ENCODE measurements at places on chromosomes 1 and 21.
A peak's percentile ranks its signal among the peaks of the same experiment; 100 is the strongest.

GRCh38 chr1:227303662-227304061, 14.6 kb downstream of the CDC42BPA start:
- no peak for DNase-seq

GRCh38 chr1:195958131-195958530, 650.1 kb downstream of the KCNT2 start:
- no peak for DNase-seq

DNA sequence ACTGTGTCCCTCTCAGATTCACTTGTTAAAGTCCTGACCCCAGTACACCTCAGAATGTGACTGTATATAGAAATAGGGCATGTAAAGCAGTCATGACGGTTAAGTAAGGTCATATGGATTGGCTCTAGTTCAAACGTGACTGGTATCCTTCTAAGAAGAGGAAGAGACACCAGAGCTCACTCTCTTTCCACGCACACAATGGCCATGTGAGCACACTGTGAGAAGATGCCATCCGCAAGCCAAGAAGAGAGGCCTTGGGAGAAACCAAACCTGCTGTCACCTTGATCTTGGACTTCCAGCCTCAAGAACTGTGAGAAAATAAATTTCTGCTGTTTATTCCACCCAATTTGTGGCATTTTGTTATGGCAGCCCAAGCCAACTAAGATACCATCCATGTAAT, 56.8 kb upstream of the IRF2BP2 start:
- peak; percentile 77 for DNase-seq

DNA sequence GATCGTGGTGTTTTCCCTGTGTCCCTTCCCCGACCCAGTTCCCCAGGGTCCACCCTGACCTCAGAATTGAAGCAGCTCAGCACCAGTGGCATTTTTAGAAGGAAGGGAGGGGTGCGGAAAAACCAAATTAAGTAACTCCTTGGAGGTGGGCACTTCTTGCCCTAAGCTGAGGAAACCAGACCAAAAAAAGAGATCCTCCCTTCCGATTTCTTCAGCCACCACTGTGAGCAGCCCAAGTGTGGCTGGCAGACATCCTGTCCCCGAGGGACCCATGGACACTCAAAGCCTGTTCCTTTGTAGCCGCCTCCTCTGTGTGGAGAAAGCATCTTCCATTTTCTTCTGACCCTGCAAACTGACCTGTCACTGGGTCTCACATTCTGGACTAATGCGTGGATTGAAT, 31.3 kb downstream of the KIRREL1 start:
- DNase-seq: no peak

DNA sequence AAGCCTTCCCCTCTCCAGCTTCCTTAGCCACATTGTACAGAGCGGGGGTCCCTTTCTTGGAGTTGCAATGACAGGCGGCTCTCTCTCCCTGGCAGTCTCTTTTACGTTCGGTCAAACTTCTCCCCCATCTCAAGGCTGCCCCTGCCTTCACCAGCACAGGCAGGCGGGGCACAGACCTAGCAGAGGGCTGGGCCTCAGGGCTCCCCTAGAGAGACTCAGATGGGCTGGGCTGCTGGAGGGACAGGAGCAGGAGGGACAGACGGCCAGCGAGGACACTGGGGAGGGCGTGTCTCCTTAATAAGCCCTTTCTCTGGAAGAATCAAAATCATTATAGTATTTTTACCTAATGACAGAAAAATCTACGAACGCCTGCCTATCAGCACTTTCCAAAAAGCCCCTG, 79.6 kb downstream of the CASZ1 start:
- no peak for DNase-seq

DNA sequence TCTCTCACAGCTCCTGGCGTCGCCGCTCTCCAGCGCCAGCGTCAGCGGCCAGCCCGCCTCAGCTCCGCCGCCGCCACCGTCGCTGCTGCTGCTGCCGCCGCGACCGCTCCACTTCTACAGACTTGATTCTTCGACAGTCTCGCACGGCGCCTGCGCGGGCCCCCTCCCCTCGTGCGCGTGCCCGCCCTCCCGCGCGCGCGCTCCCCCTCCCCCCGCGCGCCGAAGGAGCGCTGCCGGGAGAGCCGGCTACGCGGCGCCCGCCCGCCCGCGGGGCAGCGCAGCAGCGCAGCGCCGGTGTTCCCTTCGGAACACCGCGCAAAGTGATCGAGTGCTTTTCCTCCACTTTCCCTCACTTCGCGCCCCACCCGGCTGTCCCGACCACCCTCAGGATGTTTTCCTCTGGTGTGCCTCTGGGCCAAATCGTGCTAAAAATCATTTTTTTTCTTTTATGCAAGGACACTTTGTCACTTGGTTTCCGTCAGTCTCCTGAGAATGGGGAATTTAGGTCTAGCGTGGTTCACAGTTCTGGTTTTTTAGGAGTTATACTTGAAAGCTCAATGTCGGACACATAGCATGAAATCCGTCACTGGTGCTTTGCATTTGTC, at the start of gene IRF2BP2:
Gene IRF2BP2, minus strand, starts transcription at position 118 of the 605 bp plus-strand sequence. CDS start 684 bp downstream, outside the sequence.
- peak; percentile 86 for DNase-seq

GRCh38 chr1:9128520-9129265, at the start of gene GPR157:
Gene GPR157 (minus strand): TSS chr1:9129102. CDS start chr1:9129027, 75 bp downstream.
- DNase-seq: peak; percentile 95

DNA sequence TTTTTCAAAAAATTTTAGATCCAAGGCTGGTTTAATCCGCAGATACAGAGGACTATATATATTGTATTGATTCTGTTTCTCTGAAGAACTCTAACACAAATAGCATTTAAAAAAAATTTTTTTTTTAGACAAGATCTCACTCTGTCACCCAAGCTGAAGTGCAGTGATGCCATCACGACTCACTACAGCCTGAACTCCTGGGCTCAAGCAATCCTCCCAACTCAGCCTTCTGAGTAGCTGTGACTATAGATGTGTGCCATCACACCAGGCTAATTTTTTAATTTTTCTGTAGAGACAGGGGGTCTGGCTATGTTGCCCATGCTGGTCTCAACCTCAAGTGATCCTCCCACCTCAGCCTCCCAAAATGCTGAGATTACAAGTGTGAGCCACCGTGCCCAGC, 3.0 kb downstream of the ANKRD45 start:
- DNase-seq: peak; percentile 3

DNA sequence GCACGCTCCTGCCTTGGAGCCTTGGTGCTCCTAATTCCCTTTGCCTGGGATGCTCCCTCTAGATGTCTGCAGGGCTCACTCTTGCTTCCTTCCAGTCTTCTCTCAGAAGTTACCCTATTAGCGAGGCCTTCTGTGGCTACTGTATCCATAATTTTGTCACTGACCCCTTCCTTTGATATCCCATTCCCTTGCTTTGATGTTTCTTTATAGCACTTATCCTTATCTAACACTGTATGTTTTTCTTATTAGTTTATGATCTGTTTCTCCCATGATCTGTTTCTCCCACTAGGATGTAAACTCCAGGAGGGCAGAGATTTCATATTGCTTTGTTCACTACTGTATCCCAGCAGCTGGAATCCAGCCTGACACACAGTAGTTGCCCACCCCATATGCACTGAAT, 263.4 kb downstream of the FOXD2 start:
- DNase-seq: no peak

GRCh38 chr1:220810963-220811362, 24.2 kb downstream of the MTARC1 start:
- no peak for DNase-seq

DNA sequence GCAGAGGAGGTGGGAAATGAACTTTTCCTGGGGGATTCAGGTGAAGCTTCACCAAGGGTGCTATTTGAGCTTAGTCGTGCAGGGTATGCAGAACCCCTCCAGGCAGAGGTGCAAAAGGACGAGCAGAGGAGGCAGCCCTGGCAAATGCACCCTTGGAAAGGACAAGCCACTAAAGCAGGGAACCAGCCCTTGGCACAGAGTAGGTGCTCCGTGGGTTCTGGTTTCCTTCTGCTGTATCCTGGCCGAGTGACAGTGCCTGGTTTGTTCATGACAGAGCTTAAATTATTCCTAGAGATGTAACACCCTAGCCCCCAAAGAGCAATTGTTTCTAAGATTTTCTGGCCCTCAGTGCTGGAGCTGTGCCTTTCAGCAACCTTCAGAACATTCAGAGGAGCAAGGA, 73.4 kb upstream of the SYT6 start:
- DNase-seq: no peak
